ENCODE measurements at places on chromosomes 12 and 14. TPM values are rescaled to one million over a fixed set of nuclear protein-coding genes. Genes with fewer than 3 reads are reported as not detected.
A peak's percentile ranks its signal among the peaks of the same experiment; 100 is the strongest.

Gene LIN7A
- total RNA-seq = 5.8 TPM

Gene KRT73
- total RNA-seq = not detected

DNA sequence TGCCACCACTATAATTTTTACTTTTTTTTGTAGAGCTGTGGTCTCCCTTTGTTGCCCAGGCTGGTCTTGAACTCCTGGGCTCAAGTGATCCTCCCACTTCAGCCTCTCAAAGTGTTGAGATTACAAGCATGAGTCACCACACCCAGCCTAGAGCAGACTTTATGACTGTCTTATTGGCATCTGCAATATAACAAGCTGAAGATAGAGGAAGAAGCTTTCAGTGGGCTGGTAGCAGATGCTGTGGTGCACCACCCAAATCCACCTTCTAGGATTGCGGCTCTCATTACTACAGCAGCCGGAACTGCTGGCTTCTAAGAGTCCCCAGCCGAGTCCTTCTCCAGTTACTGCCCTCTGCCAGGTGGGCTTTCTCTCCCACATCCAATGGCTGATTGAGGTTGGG lies 7.6 kb upstream of the STK38L start:
- H3K4me3 ChIP-seq = no peak overlapping the region
- no peaks in the 10 kb centered on the region for H3K27me3 ChIP-seq
- H3K4me1 ChIP-seq = no peaks in the 10 kb centered on the region
- H3K27ac ChIP-seq = no peak overlapping the region

- peak overlapping the region; percentile 15 for H3K27ac ChIP-seq
- H3K36me3 ChIP-seq = no peaks in the 10 kb centered on the region
- no peak overlapping the region for H3K4me3 ChIP-seq
- no peak for DNase-seq
- no peaks in the 10 kb centered on the region for H3K4me1 ChIP-seq
These were observed 99.9 kb upstream of the SLC24A4 start for GRCh38 chr14:92223025-92223424.

DNA sequence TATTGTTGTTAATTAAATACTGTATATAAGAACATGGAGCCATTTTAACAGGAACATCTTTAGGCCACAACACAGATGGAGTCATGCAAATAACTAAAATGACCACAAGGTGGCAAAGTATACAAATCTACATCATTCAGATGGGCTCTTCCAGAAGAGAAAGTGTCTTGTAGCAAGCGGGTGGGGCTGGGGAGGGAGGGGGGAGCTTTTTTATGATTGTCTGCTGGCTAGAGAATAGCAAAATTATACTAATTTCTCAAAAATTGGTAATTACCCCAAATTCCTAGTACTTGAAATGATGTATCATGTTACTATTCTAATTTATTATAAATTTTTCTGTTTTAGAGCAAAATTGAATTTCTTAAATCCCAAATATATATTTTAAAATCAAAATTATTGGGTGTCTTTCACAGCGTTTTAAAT lies 378.7 kb downstream of the PRKD1 start:
- no peak overlapping the region for H3K27ac ChIP-seq
- no peak overlapping the region for H3K4me3 ChIP-seq
- no peaks in the 10 kb centered on the region for H3K36me3 ChIP-seq

GRCh38 chr14:70186900-70187451 lies 1.8 kb downstream of the SLC8A3 start:
- no peaks in the 10 kb centered on the region for H3K27me3 ChIP-seq
- peak overlapping the region; percentile 22 for H3K4me3 ChIP-seq
- H3K4me1 ChIP-seq = no peaks in the 10 kb centered on the region

GRCh38 chr12:67748743-67749040 lies 100.1 kb downstream of the DYRK2 start:
- no peaks in the 10 kb centered on the region for H3K4me1 ChIP-seq
- DNase-seq = no peak
- no peaks in the 10 kb centered on the region for H3K27me3 ChIP-seq
- no peak overlapping the region for H3K27ac ChIP-seq

- peak overlapping the region; percentile 87 for H3K27ac ChIP-seq
- no peaks in the 10 kb centered on the region for H3K27me3 ChIP-seq
- no peaks in the 10 kb centered on the region for H3K4me1 ChIP-seq
- H3K4me3 ChIP-seq = no peak overlapping the region
- no peak for DNase-seq
These were observed 26.3 kb downstream of the SYNE3 start for GRCh38 chr14:95490138-95490509.

Gene ANO6
- total RNA-seq = 88.3 TPM

DNA sequence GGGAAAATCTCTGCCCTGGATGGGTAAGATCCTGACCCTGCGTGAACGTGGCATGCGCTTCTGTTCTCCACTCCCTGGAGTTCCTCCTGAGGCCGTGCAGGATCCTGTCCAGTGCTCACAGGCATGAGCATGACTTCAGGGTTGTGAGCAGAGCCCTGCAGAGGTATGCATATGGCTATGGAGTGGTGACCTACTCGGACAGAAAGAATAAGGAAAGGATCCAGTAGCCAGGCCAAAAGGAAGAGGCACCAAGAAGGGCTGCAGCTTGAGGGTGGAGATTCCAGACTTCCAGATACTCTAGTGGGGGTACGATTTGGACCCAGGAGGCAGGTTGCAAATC lies 20.8 kb upstream of the CD27 start:
- H3K4me1 ChIP-seq = no peaks in the 10 kb centered on the region
- no peak overlapping the region for H3K4me3 ChIP-seq
- H3K27me3 ChIP-seq = no peaks in the 10 kb centered on the region
- no peaks in the 10 kb centered on the region for H3K36me3 ChIP-seq
- no peak overlapping the region for H3K27ac ChIP-seq

GRCh38 chr14:55535516-55536203 lies 44.3 kb upstream of the KTN1 start:
- no peak for DNase-seq
- no peak overlapping the region for H3K27ac ChIP-seq
- H3K4me1 ChIP-seq = no peaks in the 10 kb centered on the region
- no peaks in the 10 kb centered on the region for H3K36me3 ChIP-seq
- H3K4me3 ChIP-seq = no peak overlapping the region

- H3K36me3 ChIP-seq = peaks cover 1% of the 10 kb centered on the region
- no peak overlapping the region for H3K4me3 ChIP-seq
- H3K27ac ChIP-seq = no peak overlapping the region
- no peaks in the 10 kb centered on the region for H3K4me1 ChIP-seq
- DNase-seq = peak; percentile 59
- no peaks in the 10 kb centered on the region for H3K27me3 ChIP-seq
These were observed 10.9 kb downstream of the C12orf43 start for GRCh38 chr12:121005346-121005815.

DNA sequence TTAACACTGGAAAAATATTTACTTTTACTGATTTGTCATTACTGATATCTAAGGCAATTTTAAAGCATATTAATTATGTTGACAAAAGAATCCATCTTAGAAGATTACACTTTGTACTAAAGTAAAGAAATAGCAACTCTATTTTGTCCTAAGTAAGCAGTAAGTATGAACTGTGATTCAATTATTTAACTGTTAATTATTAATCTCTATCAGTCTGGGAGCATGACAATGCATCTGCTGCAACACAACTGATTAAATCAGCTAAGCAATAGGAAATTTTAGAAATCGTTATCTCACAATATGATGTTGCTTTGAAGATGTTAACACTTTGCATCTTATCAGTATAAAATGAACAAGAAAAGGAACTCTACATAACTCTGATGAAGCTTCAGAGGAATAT lies 172.3 kb downstream of the DPY19L2 start:
- no peaks in the 10 kb centered on the region for H3K4me1 ChIP-seq
- no peak overlapping the region for H3K27ac ChIP-seq
- no peak overlapping the region for H3K4me3 ChIP-seq
- H3K27me3 ChIP-seq = no peaks in the 10 kb centered on the region

- H3K4me3 ChIP-seq = no peak overlapping the region
- no peaks in the 10 kb centered on the region for H3K4me1 ChIP-seq
- no peaks in the 10 kb centered on the region for H3K27me3 ChIP-seq
- H3K27ac ChIP-seq = peak overlapping the region; percentile 24
- DNase-seq = no peak
These were observed 568 bp upstream of the SIVA1 start for GRCh38 chr14:104752423-104752734.

Gene CBLN3
- 4.3 TPM for total RNA-seq

Gene SLC17A8
- not detected for total RNA-seq

- DNase-seq = no peak
- no peak overlapping the region for H3K27ac ChIP-seq
- H3K36me3 ChIP-seq = no peaks in the 10 kb centered on the region
- no peaks in the 10 kb centered on the region for H3K4me1 ChIP-seq
These were observed 25.1 kb upstream of the DICER1 start for GRCh38 chr14:95182379-95182778.

Gene BMAL2
- total RNA-seq = 18.1 TPM

GRCh38 chr14:22518073-22518472 lies 71.0 kb downstream of the DAD1 start:
- H3K27ac ChIP-seq = no peak overlapping the region
- DNase-seq = no peak
- no peaks in the 10 kb centered on the region for H3K36me3 ChIP-seq
- H3K4me3 ChIP-seq = no peak overlapping the region
- no peaks in the 10 kb centered on the region for H3K27me3 ChIP-seq
- H3K4me1 ChIP-seq = peaks cover 4% of the 10 kb centered on the region

DNA sequence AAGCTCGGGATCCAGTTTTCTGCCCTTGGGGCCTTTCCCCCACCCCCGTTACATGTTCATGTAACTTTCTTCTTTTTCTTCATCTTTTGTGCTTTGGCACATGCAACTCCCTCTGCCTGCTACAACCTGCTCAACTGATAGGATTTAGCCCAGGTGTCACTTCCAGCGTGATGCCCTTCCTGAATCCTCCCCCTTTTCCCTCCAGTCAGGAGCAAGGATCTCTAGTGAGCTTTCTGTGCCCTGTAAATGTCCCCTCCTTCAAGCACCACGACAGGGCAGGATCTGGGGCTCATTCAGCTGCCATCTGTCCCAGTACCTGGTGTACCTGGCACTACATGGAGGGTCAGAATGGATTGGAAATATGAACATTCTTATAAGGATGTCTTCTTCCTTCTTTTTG lies 15.3 kb downstream of the PELI2 start:
- no peak overlapping the region for H3K4me3 ChIP-seq
- peaks cover 8% of the 10 kb centered on the region for H3K4me1 ChIP-seq
- no peak for DNase-seq

DNA sequence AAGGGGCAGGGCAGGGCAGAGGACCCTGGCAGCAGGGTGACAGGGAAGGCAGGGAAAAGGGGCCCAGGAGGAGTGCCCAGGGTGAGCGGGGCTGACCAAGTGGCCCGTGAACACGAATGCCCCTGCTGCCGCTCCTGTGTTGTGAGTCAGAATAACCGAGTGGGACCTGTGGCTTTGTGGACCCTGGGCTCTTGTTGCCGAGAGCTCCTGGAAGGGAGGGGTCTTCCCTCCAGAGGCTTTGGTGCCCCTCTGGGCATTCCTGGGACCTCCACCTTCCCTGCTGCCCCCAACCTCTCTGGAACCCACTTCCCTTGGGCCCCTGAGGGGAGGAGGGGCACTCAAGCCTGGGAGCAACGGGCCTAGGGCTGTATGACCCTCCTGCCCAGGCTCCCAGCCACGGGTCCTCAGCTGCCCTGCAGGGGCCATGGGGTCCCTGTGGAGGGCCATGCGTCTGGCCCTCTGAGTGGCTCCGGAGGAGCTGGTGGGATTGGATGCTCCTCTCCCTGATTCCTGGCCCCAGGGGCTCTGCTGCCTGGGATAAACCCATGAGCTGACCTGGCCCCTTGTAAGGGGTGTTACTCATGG lies 319.4 kb downstream of the TMEM121 start:
- no peaks in the 10 kb centered on the region for H3K27me3 ChIP-seq
- no peak overlapping the region for H3K4me3 ChIP-seq
- no peaks in the 10 kb centered on the region for H3K4me1 ChIP-seq
- H3K27ac ChIP-seq = no peak overlapping the region
- DNase-seq = peak; percentile 51

Measured in aorta (tissue), 5 donors.